ENCODE measurements at places on chromosomes 5 and 9.

GRCh38 chr5:72179028-72179815 lies 71.9 kb downstream of the MAP1B start:
- no peak for DNase-seq

DNA sequence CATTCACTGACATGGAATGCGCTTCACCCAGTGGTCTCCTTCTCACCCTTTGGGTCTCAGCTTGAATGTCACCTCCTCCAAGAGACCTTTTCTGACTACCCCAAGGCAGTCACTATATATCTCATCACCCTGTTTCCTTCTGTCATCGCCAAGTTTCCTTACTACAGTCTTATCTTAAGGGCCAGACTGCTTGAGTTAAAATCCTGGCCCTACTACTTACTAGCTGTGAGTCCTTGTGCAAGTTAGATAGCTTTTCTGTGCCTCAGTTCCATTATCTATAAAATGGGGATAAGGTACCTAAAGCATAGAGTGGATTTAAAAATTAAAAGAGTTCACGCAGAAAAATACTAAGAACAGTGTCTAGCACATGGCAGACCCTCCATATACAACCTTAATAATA lies 132.4 kb downstream of the GABBR2 start:
- DNase-seq: no peak

- DNase-seq: no peak
These were observed 153.5 kb downstream of the TTLL11 start for GRCh38 chr9:121939643-121940042.

DNA sequence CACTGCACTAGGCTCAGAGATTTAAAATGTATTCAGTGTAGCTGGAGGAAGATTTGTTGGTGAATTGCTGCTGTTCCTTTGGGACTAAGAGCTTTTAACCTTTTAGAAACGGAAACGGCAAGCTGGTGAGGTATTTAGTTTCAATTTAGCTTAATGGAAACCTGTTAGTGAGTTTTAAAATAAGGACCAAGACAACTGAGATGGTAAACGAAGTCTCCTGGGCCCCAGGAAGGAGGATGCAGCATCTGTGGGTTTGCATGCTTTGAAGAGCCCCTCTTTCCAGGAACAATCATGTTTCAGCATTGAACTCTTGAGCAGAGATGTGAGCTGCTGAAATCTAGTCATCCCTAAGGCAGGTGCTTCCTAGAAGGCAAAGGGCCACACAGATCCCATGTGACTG lies 16.5 kb downstream of the DNAI1 start:
- DNase-seq: no peak

GRCh38 chr5:172385010-172385563 lies 69.2 kb downstream of the SH3PXD2B start:
- DNase-seq: no peak

DNA sequence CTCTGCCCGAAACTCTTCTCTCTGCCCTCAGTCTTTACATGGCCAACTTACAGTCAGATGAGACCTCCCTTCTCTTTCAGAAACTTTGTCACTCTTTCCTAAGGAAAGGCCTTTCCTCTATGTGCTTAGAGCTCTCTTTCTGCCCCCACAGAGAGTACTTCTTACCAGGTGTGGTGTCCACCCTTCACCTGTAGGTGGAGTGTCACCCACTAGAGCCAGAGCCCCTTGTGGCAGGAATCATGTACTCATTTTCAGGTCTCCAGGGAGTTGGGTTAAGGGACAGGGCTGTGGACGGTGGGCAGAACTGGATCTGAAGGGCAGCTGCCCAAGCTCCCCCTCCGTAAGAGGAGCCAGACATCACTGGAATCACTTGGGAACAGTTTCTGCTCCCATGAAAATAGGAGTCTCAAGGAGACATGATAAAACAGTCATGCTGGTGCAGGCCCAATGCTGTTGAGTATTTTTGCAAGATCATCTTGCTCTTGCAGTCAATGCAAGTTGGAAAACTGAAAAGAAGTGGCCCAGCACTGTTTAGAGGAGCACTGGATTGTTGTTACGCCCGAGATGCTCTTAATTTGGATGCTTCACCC lies 436.7 kb downstream of the ZSWIM6 start:
- DNase-seq: no peak

GRCh38 chr5:56376128-56376527 lies 143.0 kb upstream of the ANKRD55 start:
- no peak for DNase-seq

DNA sequence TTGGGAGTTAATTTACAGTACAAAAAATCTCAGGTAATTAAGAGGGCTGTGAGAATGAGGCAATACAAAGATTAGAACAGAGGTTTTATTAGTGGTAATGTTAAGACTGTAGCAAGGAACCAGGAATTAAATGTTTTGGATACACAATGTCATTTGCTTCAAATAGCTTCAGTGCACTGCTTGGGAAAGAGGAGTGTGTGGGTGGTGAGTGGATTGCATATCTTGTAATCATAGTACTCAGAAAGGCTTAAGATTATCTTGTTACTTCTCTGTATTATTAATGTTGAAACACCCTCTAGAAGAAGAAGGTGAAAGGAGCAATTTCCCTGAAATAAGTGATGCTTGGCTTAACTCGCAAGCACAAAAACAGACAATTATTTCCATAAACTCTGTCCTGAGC lies 21.0 kb upstream of the TBCA start:
- DNase-seq: no peak

DNA sequence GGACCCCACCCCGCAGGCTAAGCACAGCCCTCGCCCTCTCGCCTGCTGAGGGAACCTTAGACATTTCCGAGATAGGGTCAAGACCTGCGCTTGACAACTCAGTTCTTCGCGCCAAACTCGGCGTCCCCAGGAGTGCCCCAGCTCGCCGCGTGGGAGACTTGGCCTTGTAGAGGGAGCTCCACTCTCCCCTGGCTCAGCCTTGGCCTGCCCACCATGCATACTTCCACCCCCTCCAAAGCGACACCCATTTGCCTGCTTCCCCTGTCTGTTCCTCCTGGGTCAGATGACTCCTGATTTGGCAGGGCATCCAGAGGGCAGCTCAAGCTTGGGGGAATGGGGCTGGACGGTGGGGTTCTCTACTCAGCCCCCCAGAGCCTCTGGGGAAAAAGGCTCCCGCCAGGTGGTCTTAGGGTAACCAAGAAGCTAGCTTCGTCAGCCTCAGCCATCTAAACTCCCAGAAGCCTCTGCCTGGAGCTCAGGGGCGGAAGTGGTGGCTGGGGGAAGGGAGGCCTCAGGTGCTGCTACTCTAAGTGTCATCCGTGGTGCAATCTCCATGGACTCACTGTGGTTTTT lies 560 bp downstream of the DOCK2 start:
- peak; percentile 92 for DNase-seq

DNA sequence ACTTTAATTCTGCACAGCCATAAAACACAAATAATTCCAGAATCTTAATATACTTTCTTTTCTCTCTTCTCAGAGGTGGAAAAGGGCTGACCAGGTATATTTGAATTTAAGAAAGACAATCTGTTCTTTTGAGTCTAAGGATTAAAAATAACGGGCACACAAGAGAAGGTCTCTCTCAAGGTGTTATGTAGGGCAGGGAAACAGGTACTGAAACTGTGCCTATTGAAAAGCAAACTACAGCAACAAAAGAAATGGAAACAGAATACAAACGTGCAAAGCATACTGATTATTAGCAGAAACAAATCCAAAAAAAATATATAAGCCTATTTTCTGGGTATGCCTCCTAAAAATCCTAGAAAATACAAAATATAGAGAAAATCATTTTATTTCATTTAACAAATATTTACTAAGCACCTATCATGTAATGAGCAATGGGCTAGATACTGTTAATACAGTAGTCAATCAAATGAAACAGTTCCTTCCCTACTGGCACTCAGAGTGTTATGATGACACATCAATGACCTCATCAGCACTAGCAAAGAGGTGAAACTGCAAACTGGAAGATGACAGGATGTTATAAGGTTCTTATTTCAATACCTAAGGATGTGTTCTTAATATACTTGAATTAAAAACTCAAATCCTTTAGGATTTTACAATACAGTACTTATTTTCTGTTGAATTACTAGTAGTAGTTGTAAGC lies 87.7 kb downstream of the AUH start:
- no peak for DNase-seq

DNA sequence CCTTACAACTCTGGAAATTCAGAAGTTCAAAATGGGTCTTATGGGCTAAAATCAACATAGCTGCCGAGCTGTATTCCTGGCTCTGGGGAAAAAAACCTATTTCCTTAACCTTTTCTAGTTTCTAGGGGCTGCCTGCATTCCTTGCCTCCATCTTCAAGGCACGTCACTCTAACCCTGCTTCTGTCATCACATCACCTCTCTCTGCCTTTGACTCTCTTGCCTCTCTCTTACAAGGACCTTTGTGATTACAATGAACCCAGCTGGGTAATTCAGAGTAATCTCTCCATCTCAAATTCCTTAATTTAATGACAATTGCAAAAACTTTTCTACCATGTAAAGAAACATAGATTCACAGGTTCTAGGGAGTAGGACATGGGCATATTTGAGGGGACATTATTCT lies 103.1 kb upstream of the SMC2 start:
- DNase-seq: no peak

DNA sequence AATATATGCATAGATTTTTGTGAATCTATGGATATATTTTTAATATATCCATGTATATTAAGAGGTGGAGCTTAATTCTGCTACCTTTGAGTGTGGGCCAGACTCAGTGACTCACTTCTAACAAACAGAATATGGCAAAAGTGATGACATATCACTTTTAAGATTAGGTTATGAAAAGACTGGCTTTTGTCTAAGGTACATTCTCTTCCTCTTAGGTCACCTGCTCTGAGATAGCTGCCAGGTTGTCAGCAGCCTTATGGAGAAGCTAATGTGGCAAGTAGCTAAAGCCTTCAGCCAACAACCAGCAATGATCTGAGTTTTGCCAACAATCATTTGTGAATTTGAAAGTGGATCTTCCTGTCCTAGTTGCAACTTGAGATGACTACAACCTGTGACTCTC lies 83.8 kb downstream of the ANKRD31 start:
- no peak for DNase-seq

DNA sequence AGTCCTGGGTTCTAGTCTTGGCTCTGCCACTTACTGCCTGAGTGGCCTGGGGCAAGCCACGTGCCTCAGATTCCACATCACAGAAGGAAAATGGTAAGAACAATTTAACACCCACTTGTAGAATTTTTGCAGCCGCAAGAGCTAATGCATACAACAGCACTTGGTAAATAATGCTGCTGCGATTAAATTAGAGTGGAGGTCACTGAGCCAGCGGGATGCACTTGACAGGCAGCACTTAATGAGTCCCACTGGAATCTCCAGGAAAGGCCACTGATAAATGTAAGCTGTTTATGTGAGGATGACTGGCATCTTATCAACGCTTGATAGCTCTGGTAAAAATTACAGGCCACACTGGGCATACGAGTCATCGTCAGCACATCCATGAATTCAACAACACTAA lies 59.4 kb upstream of the UBTD2 start:
- no peak for DNase-seq

GRCh38 chr9:125878164-125878631 lies 131.0 kb downstream of the PBX3 start:
- no peak for DNase-seq

DNA sequence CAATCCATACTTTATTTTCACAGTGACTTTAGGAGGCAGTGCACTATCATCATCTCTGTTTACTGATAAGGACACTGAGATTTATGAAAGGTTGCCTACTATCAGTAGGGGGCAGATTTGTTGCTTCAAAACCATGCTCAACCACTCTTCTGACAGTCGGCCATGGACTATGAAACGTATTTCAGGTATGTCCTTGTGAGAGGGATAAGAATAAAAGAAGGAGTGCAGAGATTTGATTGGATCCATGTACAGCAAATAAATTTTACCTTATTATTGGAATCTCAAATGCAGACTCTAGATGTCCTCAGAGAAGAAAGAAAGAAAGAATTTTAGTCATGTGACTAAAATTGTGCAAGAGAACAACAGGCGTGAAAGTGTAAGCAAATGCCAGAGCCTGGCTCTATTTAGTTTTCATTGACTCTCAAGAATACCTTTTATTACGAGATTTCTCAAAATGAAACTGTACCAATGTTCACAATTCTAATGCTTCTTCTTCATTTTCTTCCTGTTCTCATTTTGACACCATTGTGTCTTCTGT lies 296.6 kb upstream of the RASA1 start:
- no peak for DNase-seq

GRCh38 chr5:133610489-133611356 lies 1.6 kb downstream of the FSTL4 start:
- peak; percentile 48 for DNase-seq

- DNase-seq: no peak
These were observed 5.2 kb upstream of the BARX1 start for GRCh38 chr9:93960221-93960970.

- DNase-seq: no peak
These were observed 35.5 kb upstream of the LRRTM2 start for GRCh38 chr5:138910546-138911185.

DNA sequence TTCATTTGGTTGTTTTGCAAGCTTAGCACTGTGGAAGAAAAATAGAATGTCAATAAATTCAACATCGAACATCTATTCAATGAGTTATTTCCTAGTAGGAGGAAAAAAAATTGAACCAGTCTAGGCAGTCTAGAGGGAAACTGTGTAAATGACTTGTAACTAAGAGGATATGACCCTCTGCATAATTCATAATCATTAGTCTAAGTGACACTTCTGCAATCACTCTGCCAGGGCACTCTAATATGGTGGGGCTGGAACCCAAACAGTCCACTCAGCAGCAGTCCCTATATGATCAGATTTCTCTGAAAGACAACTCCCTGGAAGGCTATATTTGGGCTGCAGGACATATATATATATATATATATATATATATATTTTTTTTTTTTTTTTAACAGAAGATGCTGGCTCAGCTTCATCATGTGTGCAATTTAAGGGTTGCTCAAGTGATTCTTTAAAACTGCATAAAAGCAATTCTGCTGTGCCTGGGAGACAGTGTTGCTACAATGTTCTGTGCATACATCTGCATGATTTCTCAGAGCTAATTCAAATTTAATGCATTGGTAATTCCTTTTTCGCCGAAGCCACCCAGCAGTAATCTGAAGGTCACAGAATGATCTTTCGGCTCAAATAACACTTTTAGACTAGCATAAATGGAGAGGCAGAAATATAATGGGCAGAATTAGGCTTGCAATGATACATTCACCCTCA lies 482.1 kb upstream of the ZNF608 start:
- no peak for DNase-seq
